Activated naive CD4-positive, alpha-beta T cell treated with anti-CD3 and anti-CD28 coated beads, Interleukin-2, amount 50 U/mL, for 72 hours (primary cell): ENCODE measurements at places on chromosomes 1 and 21.

DNA sequence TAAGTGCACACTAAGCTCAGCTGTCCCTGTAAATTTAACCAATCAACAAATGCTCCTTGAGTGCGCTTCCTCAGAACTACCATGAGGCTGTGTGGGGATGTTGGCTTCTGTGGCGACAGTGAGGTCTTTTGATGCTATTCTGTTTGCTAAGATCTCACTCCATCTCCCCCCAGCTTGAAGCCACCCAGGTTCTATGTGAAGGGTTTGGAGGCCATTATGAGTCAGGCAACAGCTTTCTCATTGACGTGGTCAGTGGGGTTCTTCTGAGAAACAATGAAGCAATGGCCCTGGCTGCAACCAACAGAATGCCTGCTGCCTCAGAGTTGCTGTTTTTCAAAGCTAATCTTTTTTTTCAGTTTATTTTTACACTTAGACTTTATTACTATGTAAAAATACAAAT, 205.5 kb downstream of the PTBP2 start:
- no peak for DNase-seq

GRCh38 chr1:155383406-155383805, 62.7 kb downstream of the RUSC1 start:
- no peak for DNase-seq

DNA sequence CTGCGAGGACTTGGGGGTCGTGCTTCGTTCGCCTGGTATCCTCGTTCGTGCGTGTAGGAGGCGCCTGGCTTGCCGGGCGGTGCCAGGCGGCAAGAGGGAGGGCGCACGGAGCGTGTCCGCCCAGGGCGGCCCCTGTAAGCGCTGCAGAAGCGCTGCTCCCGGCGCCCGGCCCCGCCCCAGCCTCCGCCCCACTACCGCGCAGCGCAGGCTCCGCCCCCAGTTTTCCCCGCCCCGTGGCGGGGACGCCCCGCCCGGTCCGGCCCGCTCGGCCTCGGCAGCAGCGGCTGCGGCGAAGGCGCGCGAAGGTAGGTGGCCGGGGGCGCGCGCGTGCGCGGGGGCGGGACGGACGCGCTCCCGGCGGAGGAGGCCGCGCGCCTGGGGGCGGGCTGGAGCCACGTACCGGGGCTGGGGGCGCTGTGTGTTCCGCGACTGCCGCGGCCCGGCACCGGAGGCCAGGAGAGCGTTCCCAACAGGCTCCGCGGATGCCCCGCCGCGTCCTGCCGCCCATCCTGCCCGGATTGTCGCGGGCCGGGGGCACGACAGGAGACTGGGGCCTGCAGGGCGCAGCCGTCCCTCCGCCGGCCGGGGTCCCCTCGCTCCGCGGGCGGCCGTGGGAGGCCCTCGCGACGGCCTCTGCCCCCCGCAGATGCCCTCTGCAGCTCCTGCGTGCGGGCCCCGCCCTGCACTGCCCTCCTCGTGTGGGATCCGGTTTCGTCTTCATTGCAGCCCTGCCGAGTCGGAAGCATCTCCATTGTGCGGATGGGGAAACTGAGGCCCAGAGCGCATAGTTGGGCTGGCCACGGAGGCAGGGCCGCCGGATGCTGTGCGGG, 7.7 kb upstream of the CROCC start:
- peak; percentile 99 for DNase-seq

GRCh38 chr1:1115136-1115785, 628 bp downstream of the C1orf159 start:
- DNase-seq: peak; percentile 39

DNA sequence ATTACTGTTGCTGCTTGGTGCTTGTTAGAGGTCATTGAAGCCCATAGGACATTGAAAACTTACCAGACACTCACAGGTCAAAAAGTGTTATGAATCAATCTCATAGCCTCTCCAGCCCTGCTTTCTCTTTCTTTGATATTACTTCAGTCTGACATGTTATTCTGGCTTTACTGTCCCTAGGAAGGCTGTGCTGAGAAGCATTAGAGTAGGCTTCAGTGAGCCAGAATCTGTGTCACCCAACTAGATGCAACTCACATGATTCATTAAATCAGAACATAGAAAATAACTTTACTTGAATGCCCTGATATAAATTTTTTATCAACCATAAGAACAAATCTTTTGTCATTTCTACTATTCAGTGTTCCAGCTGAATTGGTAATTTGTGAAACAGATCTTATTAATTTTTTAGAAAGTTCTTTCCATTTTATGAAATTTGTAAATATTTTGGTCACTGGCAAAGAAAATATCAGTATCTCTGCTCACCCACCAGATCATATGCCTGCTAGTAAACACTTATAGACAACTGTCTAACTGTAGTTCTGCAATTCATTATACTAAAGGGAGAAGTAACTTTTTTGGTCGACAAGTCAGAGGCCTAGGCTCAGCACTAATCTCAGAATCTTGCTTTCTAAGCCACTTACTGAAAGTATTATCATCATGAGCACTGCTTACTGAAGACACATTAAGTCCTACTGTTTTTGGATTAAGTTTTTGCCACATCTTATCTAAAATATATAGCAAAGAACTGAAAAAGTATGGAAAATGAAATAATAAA, 48.2 kb downstream of the RPAP2 start:
- no peak for DNase-seq

- no peak for DNase-seq
These were observed 543.0 kb upstream of the PLXNA2 start for GRCh38 chr1:208787219-208787618.

DNA sequence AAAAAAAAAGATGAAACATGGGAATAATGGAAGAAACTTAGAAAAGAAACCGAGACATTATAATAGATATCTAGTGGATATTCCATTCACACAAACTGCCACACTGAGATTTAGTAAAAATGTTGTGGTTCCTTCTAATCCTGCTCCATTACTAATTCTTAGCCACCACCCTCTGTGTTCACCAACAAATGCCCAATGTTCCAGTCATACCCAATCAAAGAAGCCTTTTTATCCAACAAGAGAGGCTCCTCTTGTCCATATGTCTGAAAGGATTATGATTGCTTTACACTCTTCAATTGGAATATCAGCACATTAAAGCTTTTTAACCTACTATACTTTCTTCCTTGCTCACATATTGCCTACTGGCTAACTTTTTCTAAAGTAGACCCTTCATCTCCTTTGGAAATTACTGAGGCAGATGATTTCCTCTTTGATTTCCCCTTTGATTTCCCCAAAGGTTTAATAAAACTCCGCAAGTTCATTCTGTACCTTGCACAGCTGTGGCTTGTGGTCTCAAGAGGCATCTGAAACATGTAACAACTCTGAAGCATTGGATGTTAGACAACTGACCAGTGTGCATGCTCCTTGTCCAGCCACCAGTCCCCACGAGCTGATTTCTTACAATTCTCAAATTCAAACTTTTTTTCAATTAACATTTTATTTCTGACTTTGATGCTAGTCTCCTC, 305.6 kb upstream of the LYPLAL1 start:
- DNase-seq: no peak

- DNase-seq: no peak
These were observed 251.7 kb upstream of the ADGRL2 start for GRCh38 chr1:81548918-81549587.

- DNase-seq: no peak
These were observed 158.2 kb downstream of the PBX1 start for GRCh38 chr1:164716992-164717703.

- no peak for DNase-seq
These were observed 17.2 kb downstream of the HENMT1 start for GRCh38 chr1:108643492-108644335.

GRCh38 chr1:55446351-55446750, 231.2 kb upstream of the USP24 start:
- DNase-seq: no peak

- no peak for DNase-seq
These were observed 22.2 kb downstream of the VAV3 start for GRCh38 chr1:107942814-107943213.

- DNase-seq: no peak
These were observed 283.5 kb downstream of the C1orf94 start for GRCh38 chr1:34460193-34460592.

DNA sequence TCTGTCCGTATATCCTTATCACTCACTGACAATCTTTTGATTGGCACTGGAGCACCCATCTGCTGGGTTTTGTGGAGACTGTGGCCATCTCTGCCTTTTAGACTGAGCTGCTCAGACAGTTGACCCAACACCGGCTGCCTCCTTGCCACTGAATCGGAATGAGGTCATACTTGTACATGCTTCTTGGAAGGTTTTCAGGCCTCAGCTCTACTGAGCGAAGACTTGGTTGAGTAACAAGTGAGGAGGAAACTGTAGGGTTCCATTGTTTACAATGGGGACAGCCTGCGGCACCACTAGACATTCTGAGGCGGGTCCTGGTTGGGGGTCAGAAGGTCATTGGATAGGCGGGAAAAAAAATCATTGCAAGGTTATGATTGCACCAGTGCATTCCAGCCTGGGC, 320.3 kb downstream of the KIF26B start:
- no peak for DNase-seq

DNA sequence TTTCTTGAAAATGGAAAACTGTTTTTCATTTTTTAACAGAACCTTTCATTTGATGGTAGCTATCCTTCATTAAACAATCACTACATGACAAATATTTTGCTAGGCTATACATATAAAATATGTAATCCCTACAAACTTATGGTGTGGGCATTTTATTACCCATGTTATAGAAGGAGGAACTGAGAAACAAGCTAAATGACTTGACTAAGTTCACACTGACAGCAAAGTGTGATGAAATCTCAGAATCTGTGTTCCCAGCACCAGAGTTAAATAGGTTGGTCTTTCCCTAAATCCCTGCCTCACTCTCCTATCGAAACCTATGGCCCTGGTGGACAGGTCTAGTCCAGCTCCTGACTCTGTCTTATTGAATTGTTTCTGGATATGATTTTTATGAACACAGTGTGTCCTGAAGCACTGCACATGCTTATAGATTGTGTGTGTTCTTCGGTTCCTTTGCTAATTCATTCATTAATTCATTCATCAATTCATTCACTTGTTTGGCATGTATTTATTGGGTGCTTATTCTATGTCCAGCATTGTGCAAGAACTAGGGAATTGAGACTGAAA, 301.0 kb downstream of the GRIK1 start:
- DNase-seq: no peak

- no peak for DNase-seq
These were observed 54.6 kb downstream of the CASQ2 start for GRCh38 chr1:115713906-115714305.

- DNase-seq: no peak
These were observed 6.3 kb downstream of the INTS11 start for GRCh38 chr1:1318131-1318652.

GRCh38 chr1:201603613-201604232, 64.8 kb downstream of the NAV1 start:
- no peak for DNase-seq

DNA sequence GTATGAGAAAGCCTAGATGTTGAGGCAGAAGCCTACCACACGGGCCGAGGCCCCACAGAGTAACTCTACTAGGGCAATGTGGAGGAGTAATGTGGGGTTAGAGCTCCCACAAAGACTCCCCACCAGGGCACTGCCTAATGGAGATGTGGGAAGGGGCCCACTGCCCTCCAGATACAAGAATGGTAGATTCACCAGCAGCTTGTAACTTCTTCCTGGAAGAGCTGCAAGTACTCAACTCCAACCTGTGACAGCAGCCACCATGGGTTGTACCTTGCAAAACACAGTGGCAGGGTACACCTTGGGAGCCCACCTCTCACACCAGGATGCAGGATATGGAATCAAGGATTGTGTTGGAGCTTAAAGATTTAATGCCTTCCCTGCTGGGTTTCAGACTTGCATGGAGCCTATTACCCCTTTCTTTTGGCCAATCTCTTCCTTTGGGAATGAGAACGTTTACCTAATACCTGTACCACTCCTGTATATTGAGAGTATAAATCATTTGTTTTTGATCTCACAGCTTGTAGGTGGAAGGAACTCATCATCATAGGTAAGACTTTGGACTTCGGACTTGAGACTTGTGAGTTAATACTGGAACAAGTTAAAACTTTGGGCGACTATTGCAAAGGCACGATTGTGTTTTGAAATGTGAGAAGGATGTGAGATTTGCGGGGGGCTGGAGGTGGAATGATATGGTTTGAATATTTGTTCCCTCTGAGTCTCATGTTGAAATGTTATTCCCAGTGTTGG, 57.5 kb downstream of the TENT5C start:
- no peak for DNase-seq

GRCh38 chr1:38328278-38329035, 281.9 kb upstream of the POU3F1 start:
- no peak for DNase-seq

DNA sequence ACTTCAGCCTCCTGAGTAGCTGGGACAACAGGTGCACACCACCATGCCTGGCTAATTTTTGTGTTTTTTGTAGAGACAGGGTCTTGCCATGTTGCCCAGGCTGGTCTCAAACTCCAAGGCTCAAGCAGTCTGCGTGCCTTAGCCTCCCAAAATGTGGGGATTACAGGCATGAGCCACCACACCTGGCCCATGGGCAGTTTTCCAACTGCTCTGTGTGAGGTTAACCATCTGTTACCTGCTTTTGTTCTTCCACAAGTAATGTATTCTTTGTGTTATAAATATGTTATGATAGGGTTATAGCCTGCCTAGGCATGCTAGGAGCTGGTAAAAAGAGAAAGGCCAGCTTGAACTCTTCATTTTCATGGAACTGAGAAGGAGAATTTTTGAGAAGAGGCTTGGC, 30.7 kb downstream of the TUFT1 start:
- DNase-seq: no peak

DNA sequence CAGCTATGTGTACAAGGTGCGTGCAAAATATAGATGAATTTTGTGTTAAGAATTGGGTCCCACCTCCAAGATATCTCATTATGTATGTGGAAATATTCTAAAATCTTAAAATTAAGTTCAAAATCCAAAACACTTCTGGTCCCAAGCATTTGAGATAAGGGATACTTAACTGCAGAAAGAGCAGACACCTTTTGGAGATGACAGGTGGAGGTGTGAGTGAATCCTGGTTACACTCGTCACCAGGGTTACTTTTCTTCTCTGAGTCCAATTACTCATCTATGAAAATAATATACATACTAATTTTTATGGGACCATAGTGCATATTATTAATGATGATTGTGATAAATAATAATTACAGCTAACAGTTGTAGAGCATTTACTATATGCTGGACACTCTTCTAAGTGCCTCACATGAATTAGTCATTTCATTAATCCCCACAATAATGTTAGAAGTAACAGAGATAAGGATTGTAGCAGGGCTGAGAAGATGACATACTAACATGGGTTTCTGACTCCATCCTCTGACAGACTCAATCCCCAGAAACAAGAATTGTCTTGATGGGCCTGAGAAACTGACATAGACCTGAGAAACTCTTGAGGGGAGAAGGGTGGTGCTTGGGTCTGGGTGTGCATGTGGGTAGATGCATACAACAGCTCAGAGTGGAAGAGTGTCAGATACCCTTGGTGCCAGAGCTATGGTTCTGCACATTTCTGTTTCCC, 8.3 kb upstream of the FASLG start:
- no peak for DNase-seq

- DNase-seq: no peak
These were observed 1184.1 kb downstream of the AMY1C start for GRCh38 chr1:104933846-104934245.
